MG63 (cell line): ENCODE measurements at places on chromosomes 4 and X.
A peak's percentile ranks its signal among the peaks of the same experiment; 100 is the strongest.

- no peak for DNase-seq
Observed at GRCh38 chr4:176979416-176979815, 186.7 kb upstream of the VEGFC start.

DNA sequence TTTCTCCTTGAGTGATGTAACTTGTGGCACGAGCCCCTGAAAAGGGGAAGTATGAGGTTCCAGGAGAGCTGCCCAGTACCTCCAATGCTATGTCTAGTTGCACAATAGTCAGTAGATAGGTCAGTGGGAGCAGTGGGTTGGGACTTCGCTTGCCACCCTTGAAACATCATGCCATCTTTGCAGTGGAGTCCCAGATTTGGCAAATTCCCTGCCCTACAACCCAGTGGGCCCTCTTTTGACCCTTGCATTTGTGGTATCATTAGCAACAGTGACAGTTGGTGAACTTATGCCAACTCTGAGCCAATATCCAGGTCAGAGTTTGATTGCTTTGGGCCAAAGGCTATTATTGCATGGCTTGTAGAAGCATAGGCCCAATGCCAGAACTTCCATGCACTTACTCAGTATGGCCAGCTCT is 12.3 kb downstream of the FHL1 start:
- peak; percentile 28 for DNase-seq

DNA sequence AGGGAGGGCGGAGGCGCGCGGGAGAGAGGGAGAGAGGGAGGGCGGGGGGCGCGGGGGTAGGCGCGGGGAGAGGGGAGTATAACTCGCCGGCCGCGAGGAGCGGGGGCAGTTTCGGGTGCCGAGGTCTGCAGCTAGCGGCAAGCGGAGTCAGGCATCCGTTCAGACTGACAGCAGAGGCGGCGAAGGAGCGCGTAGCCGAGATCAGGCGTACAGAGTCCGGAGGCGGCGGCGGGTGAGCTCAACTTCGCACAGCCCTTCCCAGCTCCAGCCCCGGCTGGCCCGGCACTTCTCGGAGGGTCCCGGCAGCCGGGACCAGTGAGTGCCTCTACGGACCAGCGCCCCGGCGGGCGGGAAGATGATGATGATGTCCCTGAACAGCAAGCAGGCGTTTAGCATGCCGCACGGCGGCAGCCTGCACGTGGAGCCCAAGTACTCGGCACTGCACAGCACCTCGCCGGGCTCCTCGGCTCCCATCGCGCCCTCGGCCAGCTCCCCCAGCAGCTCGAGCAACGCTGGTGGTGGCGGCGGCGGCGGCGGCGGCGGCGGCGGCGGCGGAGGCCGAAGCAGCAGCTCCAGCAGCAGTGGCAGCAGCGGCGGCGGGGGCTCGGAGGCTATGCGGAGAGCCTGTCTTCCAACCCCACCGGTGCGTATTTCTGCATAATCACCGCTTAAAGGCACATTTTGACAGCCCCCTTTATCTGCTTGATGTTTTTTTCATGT is at the start of gene POU4F2:
POU4F2 (plus strand) TSS at position 108 of the 720 bp plus-strand sequence; CDS start at position 356, 248 bp downstream.
- peak; percentile 30 for DNase-seq

- DNase-seq, result no peak
Observed at GRCh38 chrX:132071254-132071653, 48.2 kb downstream of the STK26 start.

DNA sequence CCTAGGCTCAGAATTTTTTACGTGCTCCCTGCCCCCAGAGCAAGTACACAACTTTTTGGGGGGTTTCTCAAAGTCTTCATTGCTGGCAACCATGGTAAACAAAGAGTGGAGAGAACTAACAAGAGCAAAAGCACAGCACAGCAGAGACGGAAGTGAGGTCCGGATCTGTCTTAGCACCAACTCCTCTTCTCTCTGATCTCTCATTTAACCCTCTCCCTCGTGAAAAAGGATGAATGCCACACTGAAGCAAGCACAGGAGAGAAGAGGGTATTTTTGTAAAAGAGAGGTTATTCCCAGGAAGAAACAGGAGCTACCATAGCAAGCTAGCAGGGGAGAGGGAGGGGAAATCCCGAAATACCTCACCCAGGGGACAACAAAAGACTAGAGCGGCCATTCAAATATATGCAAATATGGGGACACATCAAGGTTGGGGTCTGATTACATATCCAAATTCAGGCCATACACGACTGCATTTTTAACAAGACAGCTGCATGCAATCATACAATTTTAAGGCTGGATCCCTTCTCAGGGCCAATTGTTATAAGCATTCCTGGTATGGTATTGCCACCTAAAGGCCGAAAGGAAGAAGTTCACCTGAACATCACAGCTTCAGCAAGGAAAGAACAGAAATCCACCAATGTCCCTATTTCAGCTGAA is 46.6 kb downstream of the CD40LG start:
- no peak for DNase-seq

GRCh38 chrX:118904218-118904617 is 70.2 kb upstream of the LONRF3 start:
- DNase-seq, result no peak

- peak; percentile 10 for DNase-seq
Observed at GRCh38 chr4:113849771-113850170, 88.2 kb upstream of the CAMK2D start.
